NCI-H2081 treated with DMSO at 0.1 percent for 48 hours (cell line): ENCODE measurements at places on chromosomes 13 and 19.

- no peak for DNase-seq
These were observed 70.6 kb downstream of the ATP11A start for GRCh38 chr13:112760435-112760834.

GRCh38 chr13:112626124-112626523, 38.2 kb upstream of the TUBGCP3 start:
- no peak for DNase-seq

DNA sequence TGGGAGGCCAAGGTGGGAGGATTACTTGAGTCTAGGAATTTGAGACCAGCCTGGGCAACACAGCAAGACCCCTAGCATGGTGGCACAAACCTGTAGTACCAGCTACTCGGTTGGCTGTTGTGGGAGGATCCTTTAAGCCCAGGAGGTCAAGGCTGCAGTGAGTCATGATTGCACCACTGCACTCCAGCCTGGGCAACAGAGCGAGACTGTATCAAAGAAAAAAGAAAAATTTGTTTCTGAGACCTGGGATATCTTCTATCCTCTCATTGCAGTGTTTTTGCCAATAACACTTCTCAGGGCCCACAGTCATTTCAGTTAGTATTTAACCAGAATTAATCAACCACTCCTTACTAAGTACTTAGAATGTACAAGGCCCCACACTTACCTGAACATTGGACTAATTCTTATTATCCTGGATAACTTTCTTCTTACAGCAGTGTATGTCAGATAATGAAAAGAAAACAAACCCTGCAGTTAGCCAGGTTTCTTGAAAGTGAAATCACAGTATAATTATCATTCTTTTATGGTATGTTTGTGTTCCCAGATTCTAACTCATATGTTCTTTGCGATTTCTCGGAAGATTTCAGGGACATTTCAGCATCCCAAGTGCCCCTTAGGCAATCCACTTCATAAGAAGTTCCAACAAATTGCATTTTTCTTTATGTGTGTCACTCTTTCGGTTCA, 75.6 kb upstream of the KLF5 start:
- no peak for DNase-seq

GRCh38 chr13:111092685-111093084, 22.4 kb upstream of the ARHGEF7 start:
- no peak for DNase-seq

- no peak for DNase-seq
These were observed 14.4 kb downstream of the PAK4 start for GRCh38 chr19:39139971-39140453.

DNA sequence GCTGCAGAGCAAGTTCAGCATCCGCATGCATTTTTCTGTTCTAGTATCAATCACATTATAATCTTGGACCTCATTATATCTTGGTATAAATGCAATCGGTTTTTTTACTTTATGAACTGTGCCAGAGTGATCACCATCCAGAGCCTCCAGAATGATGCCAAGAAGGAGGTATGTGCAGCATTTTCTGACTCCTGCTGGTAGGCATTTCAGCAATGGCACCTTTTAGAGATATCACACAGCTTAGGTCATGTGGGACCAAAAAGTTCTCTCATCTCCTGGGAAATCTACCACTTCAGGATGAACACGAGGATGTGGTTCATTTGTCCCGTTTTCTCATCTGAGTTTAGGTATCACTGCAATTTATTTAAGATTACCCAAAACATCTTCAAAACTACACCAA, 220.4 kb downstream of the VWA8 start:
- no peak for DNase-seq

- DNase-seq = no peak
These were observed 278.9 kb downstream of the LMO7 start for GRCh38 chr13:75915066-75915465.

GRCh38 chr19:29758863-29759262, 43.8 kb upstream of the C19orf12 start:
- DNase-seq = no peak

GRCh38 chr13:107088061-107088460, 520.1 kb upstream of the ARGLU1 start:
- no peak for DNase-seq

GRCh38 chr19:29675120-29675649, 9.9 kb downstream of the PLEKHF1 start:
- DNase-seq = no peak

DNA sequence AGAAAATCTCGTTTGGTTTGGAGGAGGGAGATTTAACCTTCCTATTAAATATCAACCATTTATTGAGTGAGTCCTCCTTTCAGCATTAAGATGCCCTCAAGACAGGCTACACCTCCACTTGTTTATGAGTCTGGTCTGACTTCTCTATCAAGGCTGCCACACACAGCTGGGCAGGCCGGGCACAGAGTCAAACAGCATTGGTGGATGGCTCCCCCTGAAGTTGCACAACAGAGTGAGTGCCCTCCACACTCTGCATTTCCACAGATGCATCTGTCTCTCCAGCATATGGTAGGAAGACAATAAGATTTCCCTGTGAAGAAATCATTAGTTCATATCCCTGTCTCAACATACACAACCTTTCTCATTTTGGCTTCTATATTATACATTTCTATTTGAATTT, 31.4 kb downstream of the PHF11 start:
- no peak for DNase-seq

- DNase-seq = no peak
These were observed 49.8 kb downstream of the ATP8A2 start for GRCh38 chr13:25421612-25422011.

- no peak for DNase-seq
These were observed 1198.7 kb upstream of the ATXN8OS start for GRCh38 chr13:68908879-68909278.

DNA sequence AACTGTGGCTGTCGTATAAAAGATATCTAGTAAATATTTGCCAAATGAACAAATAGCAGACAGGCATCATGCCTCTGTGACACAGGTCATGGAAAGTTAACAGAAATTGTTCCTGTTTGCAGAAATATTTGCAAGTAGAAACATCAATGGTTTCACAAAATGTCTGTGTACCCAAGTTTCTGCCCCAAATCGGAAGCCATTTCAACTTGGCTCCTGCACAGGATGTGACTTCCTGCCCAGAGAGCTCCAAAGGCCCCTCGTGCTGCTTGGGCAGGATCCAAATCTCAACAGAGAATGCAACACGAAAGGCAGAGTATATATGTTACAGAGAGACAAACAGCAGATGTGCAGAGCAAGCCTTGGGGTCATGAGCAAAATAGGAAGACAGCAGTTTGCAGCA, 95.5 kb upstream of the SERP2 start:
- no peak for DNase-seq

GRCh38 chr19:46551164-46551563, 50.0 kb upstream of the CALM3 start:
- DNase-seq = no peak

- no peak for DNase-seq
These were observed 894.2 kb upstream of the ATXN8OS start for GRCh38 chr13:69213396-69213795.

- no peak for DNase-seq
These were observed 8.2 kb downstream of the ATP11A start for GRCh38 chr13:112697756-112698655.

- DNase-seq = no peak
These were observed 50.0 kb downstream of the LATS2 start for GRCh38 chr13:21011378-21011777.

DNA sequence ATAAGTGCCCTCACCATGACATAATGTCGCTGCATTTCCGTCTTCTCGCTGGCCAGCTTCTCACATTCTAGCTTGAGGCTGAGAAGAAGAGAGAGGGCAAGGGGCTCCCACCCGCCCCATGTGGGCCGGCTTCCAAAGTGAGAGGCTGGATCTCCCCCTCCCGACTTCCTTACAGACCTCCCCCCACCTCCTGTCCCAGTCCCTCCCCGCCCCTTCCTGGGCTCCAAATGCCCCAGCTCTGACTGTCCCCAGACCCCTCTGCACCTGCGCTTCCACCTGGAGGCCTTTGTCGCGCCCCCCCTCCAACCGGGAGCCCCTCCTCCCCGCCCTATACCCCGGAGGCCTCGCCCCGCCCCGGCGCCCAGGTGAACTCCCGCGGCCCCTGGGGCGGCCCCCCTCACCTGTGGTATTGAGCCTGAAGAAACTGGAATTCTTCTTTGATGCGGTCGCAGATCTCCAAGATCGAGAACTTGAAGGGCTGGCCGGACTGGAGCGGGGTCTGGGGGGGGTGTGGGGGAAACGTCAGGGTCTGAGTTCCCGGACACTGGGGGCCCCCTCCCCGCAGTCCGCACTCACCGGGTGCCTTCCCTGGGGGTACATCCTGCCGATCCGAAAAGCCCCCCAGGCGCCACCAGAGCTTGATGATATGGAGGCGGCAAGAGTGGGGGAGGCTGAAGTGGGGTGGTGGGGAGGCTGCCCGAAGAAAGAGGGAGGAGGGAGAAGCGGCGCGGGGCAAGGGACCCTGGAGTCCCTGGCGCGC, 595 bp downstream of the TLE2 start:
- no peak for DNase-seq

- DNase-seq = no peak
These were observed 251.0 kb downstream of the UQCRFS1 start for GRCh38 chr19:28961772-28962500.

DNA sequence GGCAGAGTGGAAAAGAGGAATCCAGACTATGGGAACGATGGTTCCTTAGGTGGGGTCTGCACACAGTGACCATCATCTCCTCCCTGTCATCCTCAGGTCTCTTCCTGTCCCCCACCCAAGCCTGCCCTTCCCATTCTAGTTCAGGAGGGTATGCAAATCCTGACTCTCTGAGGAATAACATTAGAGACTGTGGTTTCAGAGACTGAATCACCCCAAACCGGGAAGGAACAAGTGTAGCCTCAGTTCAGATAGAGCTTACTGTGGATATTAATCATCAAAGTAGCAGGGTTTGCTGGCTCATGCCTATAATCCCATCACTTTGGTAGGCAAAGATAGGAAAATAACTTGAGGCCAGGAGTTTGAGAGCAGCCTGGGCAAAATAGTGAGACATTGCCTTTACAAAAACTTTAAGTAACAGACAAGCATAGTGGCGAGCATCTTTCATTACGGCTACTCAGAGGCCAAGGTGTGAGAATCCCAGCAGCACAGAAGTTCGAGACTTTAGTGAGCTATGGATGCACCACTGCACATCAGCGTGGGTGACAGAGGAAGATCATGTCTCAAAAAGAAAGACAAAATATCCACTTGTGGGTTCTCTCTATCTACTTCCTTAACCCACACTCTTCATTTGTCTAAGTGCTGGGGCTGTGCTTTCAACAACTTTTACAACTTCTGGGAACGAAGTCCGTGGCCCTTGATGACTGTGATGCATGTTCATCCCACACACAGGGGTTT, 19.3 kb upstream of the LGALS13 start:
- DNase-seq = no peak

DNA sequence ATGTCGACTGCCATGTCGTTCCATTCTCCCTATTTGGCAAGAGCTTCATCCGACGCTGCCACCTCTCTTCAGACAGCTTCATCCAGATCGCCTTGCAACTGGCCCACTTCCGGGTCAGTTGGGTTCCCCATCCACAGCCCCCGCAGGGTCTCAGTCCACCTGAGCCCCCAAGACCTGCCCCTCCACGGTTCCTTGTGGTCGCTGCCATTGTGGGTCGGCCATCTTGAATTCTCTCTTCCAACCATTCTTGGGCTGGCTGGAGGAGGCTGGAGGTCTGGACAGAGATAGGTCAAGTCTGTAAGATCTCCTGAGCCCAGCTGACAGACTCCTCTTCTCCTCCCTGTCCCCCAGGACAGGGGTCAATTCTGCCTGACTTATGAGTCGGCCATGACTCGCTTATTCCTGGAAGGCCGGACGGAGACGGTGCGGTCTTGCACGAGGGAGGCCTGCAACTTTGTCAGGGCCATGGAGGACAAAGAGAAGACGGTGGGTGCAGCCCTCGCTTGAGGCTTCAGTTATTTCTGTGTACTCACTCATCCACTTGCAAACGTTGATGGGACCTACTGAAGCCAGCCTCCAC, 19.5 kb downstream of the CPT1C start:
- DNase-seq = no peak

DNA sequence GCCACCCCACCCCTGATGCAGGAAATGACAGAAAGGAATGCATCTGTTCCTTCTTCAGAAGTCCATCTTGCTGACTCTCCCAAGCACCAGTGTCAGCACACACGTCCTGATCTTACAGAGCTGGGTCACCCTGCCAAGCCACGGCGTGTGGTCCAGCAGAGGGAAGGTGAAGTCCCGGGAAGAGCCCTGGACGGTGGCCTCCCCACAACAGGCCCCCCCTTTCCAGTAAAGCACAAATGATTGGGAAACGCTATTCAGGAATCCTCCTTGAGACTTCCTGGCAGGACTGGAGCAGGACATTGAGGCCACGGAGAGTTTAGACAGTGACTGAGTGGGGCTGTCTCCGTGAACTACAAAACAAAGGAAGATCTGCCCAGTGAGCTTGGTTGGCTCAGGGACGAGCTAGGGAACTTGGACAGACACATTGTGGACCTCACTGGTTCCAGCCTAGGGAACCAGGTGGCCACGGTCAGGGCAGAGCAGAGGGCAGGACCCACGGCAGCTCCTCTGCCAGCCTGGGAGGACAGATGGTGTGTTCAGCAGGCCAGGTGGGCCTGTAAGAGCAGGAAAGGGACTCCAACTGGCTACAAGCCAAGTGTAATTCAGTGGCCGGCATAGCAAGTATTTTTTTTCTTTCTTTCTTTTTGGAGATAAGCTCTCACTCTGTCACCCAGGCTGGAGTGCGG, 41.7 kb downstream of the ELL start:
- no peak for DNase-seq
